Kidney (tissue), 22 donors: ENCODE measurements at places on chromosomes 2 and 18.

DNA sequence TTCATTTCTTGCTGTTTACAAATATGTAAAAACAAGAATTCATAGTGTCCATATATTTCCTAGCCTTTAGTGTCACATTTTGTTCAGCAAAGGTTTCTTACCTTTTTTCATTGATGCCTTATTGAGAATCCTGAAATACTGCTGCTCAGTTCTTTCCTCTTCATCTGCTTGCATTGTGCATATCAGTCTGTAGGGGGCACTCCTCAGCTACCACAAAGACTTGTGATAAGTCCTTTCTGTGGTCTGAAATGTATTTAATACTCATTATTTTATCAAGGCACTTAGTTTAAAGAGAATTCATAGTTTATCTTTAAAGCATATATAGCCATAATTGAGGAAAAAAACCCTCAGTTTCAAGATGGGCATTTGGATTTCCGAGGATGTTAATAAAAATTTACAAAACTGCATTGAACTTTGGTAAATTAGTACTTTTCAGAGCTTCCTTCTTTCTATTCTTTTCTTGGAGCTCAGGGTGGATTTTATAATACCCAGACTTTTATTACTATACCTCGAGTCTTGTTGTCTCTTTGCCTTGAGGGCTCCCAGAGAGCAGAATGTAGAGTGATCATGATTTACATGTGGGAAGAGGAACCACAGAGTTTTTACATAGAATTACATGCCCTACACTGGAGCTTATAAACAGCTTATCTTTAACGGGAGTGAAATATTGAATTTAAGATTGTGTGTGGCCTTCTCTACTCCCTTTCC lies 570.1 kb downstream of the PLCL1 start:
- no peaks in the 10 kb centered on the region for H3K27me3 ChIP-seq
- no peak overlapping the region for H3K4me3 ChIP-seq
- DNase-seq = peak; percentile 70

DNA sequence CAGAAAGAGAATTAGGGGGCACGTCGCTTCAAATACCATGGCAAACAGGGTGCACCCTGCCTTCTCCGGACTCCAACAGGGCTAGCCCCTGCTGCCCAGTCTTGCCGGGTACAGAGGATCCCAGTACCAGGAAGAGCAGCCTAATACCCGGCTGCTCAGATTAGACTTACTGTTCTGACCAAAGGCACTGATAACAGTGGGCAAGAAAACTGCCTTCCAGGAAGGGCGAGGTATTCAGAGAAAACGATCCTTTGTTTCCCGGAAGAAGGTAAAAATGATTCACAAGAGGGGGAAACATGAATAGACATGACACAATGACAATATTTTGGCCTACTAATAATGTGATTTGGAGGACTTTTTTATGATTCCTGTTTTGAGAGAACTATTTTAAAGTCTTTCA lies 99.9 kb downstream of the SS18 start:
- no peaks in the 10 kb centered on the region for H3K27me3 ChIP-seq
- H3K27ac ChIP-seq = no peak overlapping the region
- no peak for DNase-seq
- H3K4me3 ChIP-seq = no peak overlapping the region
- no peaks in the 10 kb centered on the region for H3K36me3 ChIP-seq

- no peak overlapping the region for H3K27ac ChIP-seq
- H3K27me3 ChIP-seq = no peaks in the 10 kb centered on the region
- no peak for DNase-seq
- peaks cover 2% of the 10 kb centered on the region for H3K36me3 ChIP-seq
Observed at GRCh38 chr2:215356948-215357461, 45.1 kb downstream of the ATIC start.

DNA sequence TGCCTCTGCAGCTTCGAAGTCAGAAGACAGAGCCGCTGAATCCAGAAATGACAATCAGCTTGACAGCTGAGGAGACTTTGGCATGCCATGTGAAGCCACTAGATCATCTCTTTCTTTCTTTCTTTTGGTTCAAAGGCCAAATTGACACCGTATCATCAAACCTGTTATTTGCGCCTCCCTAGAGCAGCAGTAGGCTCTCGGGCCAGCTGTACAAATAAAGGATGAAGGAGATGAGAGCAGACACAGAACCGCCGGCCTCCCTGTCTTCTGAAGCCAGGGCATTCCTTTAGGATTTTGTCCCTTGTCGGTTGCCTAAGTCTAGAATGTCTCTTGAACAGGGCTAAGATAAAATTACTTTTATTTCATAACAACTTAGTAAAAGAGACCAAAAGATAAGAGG lies 36.8 kb downstream of the COL4A4 start:
- H3K36me3 ChIP-seq = no peaks in the 10 kb centered on the region
- H3K4me1 ChIP-seq = no peaks in the 10 kb centered on the region
- no peak overlapping the region for H3K4me3 ChIP-seq
- no peak for DNase-seq

GRCh38 chr2:145984580-145984979 lies 1464.7 kb upstream of the ZEB2 start:
- no peak for DNase-seq
- H3K4me1 ChIP-seq = no peaks in the 10 kb centered on the region
- no peaks in the 10 kb centered on the region for H3K36me3 ChIP-seq
- no peaks in the 10 kb centered on the region for H3K27me3 ChIP-seq
- no peak overlapping the region for H3K27ac ChIP-seq
- H3K4me3 ChIP-seq = no peak overlapping the region

- H3K4me1 ChIP-seq = peaks cover 9% of the 10 kb centered on the region
- DNase-seq = no peak
- no peak overlapping the region for H3K27ac ChIP-seq
- H3K27me3 ChIP-seq = no peaks in the 10 kb centered on the region
Observed at GRCh38 chr2:65054749-65055421, 1.3 kb upstream of the CEP68 start.

DNA sequence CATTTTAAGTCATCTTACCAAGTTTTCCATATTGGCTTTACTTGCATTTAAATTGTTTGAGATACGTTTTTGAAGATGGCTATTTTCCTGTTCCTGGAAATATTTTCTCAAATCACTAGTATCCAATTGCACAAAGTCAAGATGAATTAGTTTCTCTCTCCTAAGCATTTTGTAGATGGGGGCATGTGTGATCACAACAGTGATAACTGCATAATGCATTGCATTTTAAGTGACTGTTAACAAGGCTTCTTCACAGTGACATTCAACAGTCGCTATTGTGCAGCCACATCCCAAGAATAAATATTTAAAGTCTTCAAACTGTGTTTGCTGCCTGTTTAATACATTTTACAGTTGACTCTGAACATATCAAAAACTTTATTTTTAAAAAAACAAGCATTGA lies 694.2 kb upstream of the CDH7 start:
- no peaks in the 10 kb centered on the region for H3K27me3 ChIP-seq
- H3K4me1 ChIP-seq = no peaks in the 10 kb centered on the region
- H3K4me3 ChIP-seq = no peak overlapping the region
- DNase-seq = no peak
- no peaks in the 10 kb centered on the region for H3K36me3 ChIP-seq

GRCh38 chr2:58336416-58336815 lies 95.3 kb upstream of the FANCL start:
- DNase-seq = no peak
- H3K36me3 ChIP-seq = no peaks in the 10 kb centered on the region
- no peak overlapping the region for H3K4me3 ChIP-seq
- H3K4me1 ChIP-seq = no peaks in the 10 kb centered on the region
- H3K27ac ChIP-seq = no peak overlapping the region

GRCh38 chr2:40123746-40124145 lies 328.1 kb downstream of the SLC8A1 start:
- no peaks in the 10 kb centered on the region for H3K27me3 ChIP-seq
- no peaks in the 10 kb centered on the region for H3K4me1 ChIP-seq
- no peaks in the 10 kb centered on the region for H3K36me3 ChIP-seq
- no peak overlapping the region for H3K4me3 ChIP-seq
- no peak overlapping the region for H3K27ac ChIP-seq
- no peak for DNase-seq

DNA sequence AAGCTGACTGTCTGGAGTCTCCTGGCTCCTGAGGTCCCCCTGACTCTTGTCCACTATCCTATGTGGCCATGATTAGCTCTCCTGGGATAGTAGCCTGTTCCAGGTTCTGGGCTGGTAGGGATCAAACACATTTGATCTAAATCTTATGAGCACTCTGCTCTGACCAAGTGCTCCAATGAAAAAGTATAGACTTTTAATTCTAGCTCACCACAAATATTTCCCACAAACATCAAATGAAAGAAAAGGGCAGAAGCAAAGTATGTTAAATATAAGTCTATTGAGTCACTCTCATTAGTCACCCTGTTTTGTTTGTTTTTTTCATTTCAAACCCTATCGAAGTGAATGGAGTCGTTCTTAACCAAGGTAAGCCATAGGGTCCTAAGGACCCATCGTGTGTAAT lies 39.7 kb upstream of the NEDD4L start:
- no peaks in the 10 kb centered on the region for H3K27me3 ChIP-seq
- no peak for DNase-seq
- no peak overlapping the region for H3K27ac ChIP-seq
- no peak overlapping the region for H3K4me3 ChIP-seq
- no peaks in the 10 kb centered on the region for H3K4me1 ChIP-seq

DNA sequence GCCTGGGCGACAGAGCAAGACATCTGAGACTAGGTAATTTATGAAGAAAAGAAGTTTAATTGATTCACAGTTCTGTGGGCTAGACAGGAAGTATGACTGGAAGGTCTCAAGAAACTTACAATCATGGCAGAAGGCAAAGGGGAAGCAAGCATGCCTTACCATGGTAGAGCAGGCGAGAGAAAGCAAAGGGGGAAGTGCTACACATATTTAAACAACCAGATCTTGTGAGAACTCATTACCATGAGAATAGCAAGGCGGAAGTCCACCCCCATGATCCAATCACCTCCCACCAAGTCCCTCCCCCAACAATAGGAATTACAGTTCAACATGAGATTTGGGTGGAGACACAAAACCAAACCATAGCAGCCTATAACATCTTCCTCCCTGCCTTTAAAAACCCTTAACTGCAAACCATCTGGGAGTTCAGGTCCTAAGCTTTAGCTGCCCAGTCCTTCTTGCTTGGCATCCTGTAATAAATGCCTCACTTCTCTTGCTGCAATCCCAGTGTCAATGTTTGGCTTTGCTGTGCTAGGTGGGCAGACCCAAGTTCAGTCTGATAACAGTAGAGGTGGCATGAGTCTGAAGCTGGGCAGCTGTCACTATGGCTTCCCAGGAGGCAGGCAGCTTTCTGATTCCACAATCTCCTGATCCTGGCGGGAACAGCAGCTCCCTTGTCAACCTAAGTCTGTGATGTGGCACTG lies 11.2 kb upstream of the SP5 start:
- no peak for DNase-seq
- no peak overlapping the region for H3K27ac ChIP-seq
- H3K36me3 ChIP-seq = no peaks in the 10 kb centered on the region
- no peaks in the 10 kb centered on the region for H3K27me3 ChIP-seq
- no peak overlapping the region for H3K4me3 ChIP-seq

GRCh38 chr18:37864122-37864521 lies 298.5 kb upstream of the CELF4 start:
- H3K36me3 ChIP-seq = no peaks in the 10 kb centered on the region
- H3K27me3 ChIP-seq = no peaks in the 10 kb centered on the region
- DNase-seq = no peak
- H3K27ac ChIP-seq = no peak overlapping the region

GRCh38 chr18:75810516-75810915 lies 383.0 kb upstream of the SMIM21 start:
- no peaks in the 10 kb centered on the region for H3K36me3 ChIP-seq
- no peak overlapping the region for H3K27ac ChIP-seq
- H3K4me3 ChIP-seq = no peak overlapping the region
- peak; percentile 41 for DNase-seq
- H3K27me3 ChIP-seq = no peaks in the 10 kb centered on the region

- H3K4me1 ChIP-seq = peaks cover 38% of the 10 kb centered on the region
- no peak overlapping the region for H3K4me3 ChIP-seq
- no peak overlapping the region for H3K27ac ChIP-seq
- no peak for DNase-seq
Observed at GRCh38 chr2:65370387-65371073, 61.9 kb downstream of the SPRED2 start.

DNA sequence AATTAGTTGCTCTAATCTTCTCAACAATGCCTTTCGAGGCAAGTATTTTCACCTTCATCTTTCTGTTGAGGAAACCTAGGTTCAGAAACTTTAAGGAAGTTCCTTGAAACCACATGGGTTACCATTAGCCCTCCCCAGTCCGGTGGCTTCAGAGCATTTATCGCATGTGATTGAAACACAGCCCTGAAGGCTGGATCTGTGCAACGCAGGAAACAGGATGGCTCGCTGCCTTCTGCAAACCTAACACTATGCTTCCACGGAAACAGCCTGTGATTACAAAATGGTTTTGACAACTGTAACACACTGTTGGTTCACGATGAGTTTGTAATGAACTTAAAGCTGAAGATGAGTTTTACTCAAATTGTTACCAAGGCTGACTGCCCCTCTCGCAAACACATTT lies 68.5 kb downstream of the EPB41L3 start:
- H3K27me3 ChIP-seq = no peaks in the 10 kb centered on the region
- DNase-seq = no peak
- peaks cover 6% of the 10 kb centered on the region for H3K36me3 ChIP-seq
- H3K4me1 ChIP-seq = no peaks in the 10 kb centered on the region
